ENCODE measurements at places on chromosomes 3 and 15. TPM values are rescaled to one million over a fixed set of nuclear protein-coding genes. Genes with fewer than 3 reads are reported as not detected.

- no peak for DNase-seq
These were observed 36.4 kb upstream of the BNC1 start for GRCh38 chr15:83320844-83321243.

- peak; percentile 2 for DNase-seq
These were observed 875 bp downstream of the GAP43 start for GRCh38 chr3:115624029-115624741.

GRCh38 chr15:56247266-56247665, 3.6 kb upstream of the RFX7 start:
- DNase-seq = no peak

DNA sequence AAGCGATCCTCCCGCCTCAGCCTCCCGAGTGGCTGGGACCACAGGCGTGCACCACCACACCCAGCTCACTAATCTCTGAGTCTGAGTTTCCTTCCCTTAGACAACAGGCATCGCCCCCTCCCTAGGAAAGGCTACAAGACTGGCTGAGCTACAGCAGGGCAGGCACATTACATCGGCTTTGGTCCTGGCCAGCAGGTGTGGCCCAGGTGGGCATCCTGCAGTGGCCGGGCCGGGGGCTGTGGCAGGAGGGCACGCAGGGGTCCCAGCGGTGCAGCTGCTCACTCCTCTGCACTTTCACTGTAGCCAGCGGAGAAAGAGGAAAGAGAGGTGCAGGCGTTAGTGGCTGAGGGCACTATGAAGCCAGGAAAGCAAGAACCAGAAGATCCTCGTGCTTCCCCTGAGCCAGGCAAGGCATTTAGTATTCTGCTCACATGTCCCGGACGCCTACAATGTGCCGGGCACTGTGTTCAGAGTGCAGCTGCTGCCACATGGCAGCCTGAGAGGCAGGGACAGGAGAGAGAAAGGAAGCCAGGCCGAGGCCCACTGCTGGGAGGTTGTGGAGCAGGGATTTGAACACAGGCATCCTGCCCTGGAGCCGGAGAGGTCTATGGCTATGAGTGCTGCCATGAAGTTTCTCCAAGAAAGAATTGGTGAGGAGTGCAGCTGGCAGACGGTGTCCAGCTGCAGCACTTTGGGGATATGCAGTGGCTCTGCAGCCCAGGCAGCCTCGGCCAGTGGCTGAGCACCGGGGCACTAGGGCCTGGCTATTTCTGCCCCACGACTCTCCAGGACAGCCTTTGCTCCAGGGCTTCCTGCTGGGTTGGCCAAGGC, 22.3 kb downstream of the GRIP2 start:
- DNase-seq = no peak

DNA sequence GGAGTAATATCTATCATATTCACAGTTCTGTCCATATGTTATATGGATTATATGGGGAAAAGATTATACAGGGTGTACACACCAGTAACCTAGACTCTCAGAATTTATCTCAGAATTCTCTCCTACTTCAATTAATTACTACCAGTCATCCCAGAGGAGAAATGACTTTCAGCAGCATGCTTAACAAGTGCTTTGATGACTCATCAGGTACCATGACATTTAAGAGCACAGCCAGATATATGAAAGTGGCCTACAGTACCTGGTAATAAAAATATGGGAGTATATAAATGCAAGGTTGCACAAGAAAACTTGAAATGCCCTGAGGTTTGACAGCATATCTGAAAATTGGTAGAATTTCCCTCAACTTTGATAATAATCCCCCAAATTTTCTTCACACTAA, 1273.0 kb downstream of the OTOL1 start:
- no peak for DNase-seq

DNA sequence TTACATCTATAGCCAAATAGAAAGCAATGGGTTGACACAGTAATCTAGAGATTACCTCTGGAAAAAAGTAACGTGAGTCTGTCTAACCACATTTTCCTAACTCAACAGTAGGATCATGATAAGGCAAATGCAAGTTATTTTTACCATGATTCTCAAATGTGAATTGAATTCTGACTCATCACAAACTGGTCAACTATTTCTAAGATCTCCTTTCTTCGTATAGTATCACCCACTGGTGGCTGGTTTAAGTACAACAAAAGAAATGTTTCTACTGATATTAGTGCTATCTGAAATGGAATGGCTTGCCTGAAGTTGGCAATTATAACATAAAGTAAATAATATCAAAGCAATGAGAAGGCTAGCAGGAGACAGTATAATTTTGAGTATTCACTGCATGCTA, 102.2 kb downstream of the ABI3BP start:
- DNase-seq = no peak

GRCh38 chr3:37310666-37311050, 136.3 kb upstream of the LRRFIP2 start:
- DNase-seq = no peak

GRCh38 chr3:14453876-14454638, 51.7 kb downstream of the SLC6A6 start:
- DNase-seq = no peak

GRCh38 chr15:32682977-32683630, 34.7 kb upstream of the GREM1 start:
- no peak for DNase-seq

DNA sequence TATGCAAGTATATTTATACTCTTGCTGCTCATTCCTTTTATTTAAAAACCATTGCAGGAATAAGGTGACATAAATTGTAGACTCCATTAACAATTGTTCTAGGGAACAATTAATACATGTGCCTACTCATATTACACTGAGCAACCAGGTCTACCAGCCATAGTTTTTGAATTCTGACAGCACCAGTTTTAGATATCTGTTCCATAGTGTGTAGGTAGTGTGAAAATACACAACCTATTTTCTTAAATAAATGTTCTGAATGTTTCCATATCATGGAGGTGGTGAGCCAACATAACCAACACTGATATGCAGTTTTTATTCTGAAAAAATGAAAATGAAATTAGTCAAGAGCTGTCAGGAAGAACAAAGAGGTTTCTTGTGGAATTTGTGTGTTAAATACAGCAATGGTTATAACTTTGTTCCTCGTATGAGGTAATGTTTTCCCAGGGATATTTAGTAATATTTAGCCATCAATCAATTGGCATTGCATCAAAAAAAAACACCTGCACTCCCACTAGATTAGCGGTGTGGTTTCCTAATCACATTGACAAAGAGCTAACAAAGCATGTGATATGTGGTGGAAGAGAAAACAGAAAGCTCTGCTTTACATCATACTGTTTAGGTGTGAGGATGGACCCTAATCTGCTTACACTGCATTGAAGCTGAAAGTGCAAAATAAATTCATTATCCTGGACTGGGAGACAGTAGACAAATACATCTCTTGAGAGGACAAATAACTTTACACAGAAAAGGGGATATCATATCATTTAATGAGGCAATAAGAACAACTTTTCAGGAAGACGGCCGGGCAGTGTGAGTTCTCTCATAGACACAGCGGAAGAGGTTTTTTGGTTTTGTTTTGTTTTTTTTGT, 369.5 kb upstream of the THBS1 start:
- no peak for DNase-seq

DNA sequence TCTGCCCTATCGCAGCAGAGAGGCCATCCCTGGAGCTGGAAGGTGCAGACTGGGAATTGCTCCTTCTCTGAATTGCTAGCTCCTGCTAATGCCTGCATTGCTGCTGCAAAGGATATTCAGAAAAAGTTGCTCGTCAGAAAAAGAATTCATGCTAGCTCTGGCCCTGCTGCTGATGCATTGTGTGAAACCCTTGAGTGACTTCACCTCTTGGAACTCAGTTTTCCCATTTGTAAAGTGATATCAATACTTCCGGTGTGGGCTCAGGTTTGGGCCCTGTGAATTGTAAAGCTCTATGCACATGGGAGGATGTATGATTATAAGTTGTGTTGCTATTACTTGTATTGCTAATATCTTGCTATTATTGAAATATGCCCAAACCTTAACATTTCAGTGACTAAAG, 11.4 kb downstream of the SQOR start:
- DNase-seq = no peak

GRCh38 chr15:28123408-28124023, 24.4 kb upstream of the OCA2 start:
- peak; percentile 92 for DNase-seq

The TPRG1 gene
- 1.4 TPM for total RNA-seq

The ALS2CL gene
- total RNA-seq = 4.9 TPM

The REC114 gene
- not detected for total RNA-seq

The CCDC13 gene
- 0.48 TPM for total RNA-seq

The CCDC14 gene
- 36.1 TPM for total RNA-seq

The HGD gene
- 0.18 TPM for total RNA-seq

The MITF gene
- 0.30 TPM for total RNA-seq

Data from H7 (cell line).